ENCODE measurements at places on chromosomes 16 and 17.

DNA sequence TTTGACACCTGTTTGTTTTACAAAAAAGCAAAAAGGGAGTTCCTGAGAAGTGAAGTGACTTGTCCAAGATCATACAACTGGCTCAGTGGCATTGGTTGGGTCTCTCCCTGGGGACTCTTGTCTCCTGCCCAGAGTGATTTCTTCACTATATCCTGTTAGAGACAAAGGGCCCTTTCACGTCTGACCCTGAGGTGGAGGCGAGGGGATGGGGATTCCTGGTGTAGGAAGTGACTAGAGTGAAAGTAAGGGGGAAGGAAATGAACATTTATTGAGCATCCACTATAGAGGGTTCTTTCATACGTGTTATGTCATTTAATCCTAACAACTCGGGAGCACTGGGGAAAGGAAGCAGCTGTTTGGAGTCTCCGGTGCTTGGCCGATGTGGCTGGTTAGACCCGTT is 9.0 kb downstream of the ITGB3 start:
- DNase-seq = no peak

GRCh38 chr17:69164206-69164605 is 22.5 kb upstream of the ABCA6 start:
- no peak for DNase-seq

GRCh38 chr16:1003391-1004347 is 22.1 kb downstream of the SOX8 start:
- DNase-seq = no peak

DNA sequence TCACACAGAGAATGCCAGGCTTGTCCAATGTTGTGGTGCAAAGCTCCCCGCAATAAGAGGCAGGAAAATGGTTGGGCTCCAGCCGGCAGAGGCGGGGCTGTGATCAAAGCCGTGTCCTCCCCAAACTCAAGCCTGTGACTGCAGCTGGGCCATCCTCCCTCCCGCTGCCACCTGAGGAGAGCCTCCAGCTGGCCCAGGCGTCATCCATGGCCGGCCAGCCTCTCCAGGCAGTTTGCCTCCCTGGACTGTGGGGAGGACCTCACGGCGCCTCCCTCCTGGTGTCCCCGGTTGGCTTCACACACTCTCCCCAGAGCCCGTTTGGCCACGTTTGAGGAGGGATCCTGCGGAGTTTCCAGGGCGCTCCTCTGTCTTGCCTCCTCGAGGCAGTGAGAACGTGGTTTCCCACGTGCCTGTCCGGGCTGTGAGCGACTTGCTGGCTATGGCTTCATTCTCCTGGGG is 134.1 kb downstream of the IRF8 start:
- DNase-seq = no peak

DNA sequence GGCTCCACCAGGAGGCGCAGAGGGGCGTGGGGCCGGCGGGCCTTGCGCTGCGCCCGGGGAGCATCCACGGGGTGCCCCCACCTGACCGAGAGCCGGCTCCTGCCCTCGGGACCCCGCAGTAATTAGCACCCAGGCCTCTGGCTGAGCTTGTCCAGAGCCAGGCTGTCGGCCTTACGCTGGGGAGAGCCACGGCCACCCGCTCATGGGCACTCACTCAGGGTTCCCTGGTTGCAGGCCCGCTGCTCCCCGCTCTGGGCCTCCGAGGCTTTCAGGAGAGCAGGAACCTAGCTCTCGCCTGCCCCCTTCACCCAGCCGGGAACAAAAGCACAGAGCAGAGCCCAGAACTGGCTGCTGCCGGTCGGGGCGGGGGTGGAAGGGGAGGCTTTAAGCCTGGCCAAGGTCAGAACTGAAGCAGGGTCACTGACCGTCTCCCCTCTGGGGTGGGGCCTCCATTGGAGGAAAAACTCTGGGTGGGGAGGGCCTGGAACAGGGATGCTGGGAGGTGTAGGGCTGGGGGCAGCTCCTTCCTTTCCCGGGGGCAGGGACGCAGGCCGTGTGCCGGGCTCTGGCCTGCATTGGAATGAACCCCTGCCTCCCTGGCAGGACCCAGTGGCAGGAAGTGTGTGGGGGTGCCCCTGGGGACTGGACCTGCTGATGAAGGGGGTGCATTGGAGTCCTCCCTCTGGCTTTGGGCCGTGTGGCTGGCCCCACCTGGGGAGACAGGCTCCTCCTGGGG is 12.3 kb downstream of the GLIS2 start:
- peak; percentile 85 for DNase-seq

DNA sequence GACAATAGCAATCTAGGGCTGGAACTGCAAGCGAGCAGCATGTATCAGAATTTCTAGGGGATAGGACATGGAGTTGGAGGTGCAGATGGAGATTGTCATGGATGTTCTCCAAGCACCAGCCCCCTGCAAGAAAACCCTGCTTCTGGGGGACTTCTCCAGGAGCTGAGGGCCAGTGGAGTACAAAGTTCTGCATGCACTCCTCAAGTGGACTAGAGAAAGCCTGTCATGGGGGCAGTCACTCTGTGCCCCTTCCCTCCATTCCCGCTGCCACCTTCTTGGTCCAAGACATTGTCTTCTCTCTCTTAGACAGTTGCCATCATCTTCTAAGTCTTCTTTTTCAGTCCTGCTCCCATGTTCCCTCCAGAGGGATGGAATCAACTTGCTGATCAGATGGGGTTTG is 87.9 kb downstream of the AIPL1 start:
- DNase-seq = no peak

- no peak for DNase-seq
Observed at GRCh38 chr16:86573215-86573614, 5.1 kb upstream of the FOXL1 start.

DNA sequence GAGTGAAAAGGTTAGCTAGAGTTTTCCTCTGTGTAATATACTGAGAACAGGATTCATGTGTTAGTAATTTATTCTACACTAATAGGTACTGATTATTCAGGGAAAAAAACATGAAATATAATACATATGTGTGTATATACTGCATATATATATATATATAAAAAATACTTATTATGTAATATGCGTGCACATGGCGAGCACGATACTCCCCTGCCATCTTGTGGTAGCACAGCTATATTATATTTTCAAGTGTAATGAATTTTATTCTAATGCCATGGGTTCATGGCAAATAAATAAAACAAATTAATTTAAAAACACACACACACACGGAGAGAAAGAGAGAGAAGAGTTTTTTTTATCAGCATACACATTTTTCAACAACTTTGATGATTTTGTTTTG is 460.6 kb downstream of the KCNJ2 start:
- DNase-seq = no peak

- DNase-seq = peak; percentile 81
Observed at GRCh38 chr17:42980766-42981397, 517 bp downstream of the RUNDC1 start.

DNA sequence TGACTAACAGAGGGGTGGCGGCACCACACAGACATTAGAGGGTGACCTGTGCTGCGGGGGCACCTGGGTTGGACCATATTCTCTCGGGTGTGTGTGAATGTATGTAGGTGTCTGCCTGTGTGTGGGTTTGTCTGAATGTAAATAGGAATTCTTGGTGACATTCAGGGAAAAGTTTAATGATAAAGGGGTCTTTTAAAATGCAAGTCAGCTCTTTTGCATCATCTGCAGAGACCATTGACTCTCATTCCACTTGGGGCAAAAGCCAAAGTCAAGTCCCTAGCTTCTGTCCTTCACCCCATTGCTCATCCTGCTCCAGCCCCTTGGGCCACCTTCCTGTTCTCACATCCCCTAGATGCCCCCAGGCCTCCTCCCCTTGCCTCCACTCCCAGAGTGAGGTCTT is 23.6 kb downstream of the KSR1 start:
- DNase-seq = no peak

DNA sequence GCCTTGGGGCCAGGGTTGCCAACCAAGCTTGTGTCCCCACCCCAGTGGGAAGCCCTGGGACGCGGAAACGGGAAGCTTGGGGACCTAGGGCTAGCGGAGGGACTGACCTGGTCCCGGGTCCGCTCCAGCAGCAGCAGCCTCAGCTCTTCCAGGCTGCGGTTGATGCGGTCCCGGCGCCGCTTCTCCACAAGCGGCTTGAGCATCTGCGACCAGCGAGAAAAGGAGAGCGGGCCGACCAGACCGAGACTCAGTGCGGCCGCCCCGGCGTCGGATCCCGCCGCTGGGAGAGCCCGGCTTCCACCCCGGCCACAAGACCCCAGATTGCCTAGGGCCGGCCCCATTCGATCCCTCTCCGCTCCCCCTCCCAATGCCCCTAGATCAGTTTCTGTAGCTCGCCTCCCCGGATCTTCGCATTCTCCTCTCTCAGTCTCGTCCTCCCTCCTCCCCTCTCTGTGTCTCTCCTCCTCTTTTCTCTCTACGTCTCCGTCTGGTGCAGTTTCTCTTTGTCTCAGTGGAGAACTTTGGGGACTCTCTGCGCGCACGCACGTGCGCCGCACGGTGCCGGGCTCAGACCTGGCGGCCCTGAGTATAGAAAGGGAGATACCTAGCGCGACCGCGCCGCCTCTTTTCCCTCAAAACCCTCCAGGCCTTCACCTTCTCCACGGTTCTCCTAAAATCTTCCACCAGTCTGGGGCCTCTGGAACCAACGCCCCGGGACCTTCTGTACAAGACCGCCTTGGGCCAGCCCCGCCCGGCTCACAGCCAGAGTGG is 797 bp downstream of the HES7 start:
- DNase-seq = peak; percentile 63

GRCh38 chr17:68955181-68955841 is at the start of gene ABCA8:
ABCA8 (minus strand) TSS chr17:68955392; CDS start chr17:68942034, 13,358 bp downstream.
- DNase-seq = no peak

DNA sequence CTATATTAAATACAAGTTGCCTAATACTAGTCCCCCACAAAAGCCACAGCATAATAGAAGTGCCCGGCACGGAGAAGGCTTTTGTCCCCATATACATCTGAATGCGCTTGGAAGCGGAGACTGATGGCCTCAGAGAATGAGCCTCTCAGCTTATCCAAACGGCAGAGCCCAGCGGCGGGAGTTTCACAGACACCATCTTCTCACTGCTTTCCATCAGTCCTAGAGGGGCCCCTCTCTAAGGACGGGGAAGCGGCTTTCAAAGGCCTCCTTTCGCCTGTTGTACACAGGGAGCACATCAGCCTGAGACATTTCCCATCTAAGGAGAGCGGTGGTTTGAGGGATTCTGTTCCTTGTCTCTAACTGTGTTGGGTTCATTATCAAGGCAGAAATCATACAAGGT is 16.9 kb downstream of the NXN start:
- DNase-seq = no peak

DNA sequence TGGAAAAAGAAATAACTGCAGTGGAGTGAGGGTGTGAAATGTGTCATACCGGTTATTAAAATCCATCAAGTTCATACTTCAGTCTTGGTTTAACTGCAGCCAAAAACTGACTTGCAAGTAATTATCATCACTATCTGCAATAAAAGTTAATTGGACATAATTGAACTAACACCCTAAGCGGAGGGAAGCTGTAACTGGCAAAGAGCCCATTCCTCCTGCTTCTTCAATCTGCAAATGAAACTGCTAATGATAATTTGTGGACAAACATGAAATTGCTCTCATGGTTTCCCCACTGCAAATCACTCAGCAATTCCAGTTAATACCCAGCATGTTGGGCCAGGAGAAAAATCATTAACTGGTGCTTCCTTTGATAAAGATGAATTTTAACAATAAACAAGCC is 46.5 kb downstream of the FAM222B start:
- no peak for DNase-seq

DNA sequence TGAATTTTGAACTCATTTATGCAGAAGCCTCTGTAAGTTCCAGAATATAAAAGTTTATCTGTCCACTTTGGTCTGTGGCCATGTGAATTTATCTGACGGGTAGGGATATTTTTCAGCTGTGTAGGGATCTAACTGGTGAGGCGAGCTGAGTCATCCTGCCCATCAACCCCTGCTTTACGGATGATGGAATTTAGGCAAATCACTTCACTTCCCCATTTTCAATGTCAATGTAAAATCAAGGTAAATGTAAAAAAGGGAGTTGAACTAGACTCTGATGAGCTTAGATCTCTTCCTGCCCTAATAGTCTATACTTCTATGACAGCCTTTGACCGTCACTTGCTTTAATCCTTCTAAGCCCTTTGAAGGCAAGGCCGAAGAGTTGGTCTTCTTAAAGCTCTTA is 2.6 kb downstream of the SLC16A6 start:
- DNase-seq = peak; percentile 72

- no peak for DNase-seq
Observed at GRCh38 chr16:54422569-54422978, 136.0 kb upstream of the IRX3 start.

DNA sequence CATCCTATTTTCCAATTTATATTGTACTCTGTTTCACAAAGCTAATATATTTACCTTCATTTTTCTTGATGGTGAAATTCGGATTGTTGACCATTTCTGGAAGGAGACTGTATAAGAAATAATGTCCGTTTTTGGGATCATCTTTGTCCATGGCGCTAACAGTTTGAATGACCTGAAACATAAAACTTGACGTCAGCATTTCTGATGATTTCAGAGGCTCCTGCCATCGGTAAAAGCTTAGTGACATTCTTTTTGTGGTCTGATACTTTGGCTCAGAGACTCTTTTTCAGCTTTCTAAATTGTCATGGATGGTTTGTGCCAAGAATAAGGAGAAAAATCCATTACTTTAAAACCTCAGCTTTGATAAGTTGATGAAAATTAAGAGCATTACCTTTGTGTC is 322.5 kb downstream of the CDH8 start:
- no peak for DNase-seq

GRCh38 chr16:29779474-29779873 is 1.4 kb downstream of the ZG16 start:
- no peak for DNase-seq

DNA sequence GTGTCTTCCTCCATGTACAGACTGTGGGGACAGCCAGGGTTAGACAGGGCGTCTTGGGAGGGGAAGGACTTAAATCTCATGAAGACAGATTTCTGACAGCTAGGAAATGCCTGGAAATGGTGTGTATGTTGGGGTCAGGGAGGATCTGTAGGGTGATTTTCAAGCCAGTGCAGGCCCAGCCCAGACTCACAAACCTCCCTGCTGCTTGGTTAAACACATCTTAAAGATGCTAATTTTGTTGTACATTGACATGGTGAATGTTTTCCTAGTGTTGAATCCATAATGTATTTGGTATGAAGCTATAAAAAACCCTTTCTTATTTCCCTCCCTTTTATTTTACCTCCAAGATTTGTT is 238.3 kb downstream of the CCDC182 start:
- DNase-seq = no peak

- peak; percentile 70 for DNase-seq
Observed at GRCh38 chr17:77451245-77451893, 310.6 kb downstream of the SEC14L1 start.

GRCh38 chr17:21286909-21287702 is 2.6 kb downstream of the MAP2K3 start:
- DNase-seq = no peak

DNA sequence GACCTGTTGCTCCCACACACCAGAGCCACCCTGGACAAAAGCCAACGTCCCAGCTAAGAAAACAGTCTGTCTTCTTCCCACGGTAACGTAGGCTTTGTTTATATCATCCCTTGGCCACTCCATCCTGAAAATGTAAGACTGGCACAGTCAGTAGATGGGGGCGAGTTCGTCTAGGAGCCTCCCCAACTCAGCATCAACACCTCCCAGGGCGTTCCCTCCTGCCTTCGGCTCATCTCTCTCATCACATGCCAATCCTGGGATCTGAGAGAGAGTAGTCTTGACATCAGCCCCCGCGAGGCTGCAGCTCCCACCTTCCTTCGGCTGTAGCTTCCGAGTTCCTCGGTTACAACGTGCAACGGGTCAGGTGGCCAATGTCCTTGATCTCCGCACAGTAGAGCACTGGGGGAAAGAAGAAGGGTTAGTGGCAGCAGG is 894 bp downstream of the RNF227 start:
- peak; percentile 58 for DNase-seq

Data from GM20000 (cell line).